ENCODE measurements at places on chromosomes 6 and 20. TPM values are rescaled to one million over a fixed set of nuclear protein-coding genes. Genes with fewer than 3 reads are reported as not detected.

Gene NT5DC1
- 45.2 TPM for total RNA-seq

Gene NMBR
- total RNA-seq = not detected

Gene MRPL18
- 86.6 TPM for total RNA-seq

Gene RSPH9
- 0.19 TPM for total RNA-seq

Gene RNF182
- total RNA-seq = 1.6 TPM

Gene SNAP91
- not detected for total RNA-seq

Gene CST5
- total RNA-seq = not detected

Gene CEP250
- 49.0 TPM for total RNA-seq

Gene SALL4
- total RNA-seq = 7.6 TPM

Gene EYS
- not detected for total RNA-seq

GRCh38 chr6:3022765-3023662 is 23.3 kb downstream of the NQO2 start:
- no peak for DNase-seq

DNA sequence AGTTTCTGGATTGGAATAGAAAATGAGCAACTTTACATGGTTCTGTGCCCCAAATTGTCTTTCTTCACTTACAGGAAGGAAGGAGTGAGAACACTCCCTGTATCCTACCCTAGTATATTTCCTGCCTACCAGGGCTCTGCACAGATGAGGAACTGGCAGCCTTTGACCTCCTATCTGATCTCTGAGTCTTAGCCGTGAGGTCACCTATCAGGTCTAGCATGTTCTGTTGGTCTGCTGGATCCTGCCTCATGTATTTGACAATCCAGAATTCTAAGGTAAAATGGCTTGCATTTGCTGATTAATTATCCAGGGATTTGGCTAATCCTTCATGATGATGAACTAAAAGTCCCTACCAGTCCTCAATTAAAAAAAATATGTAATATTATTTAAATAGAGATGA is 35.0 kb upstream of the TRAM2 start:
- no peak for DNase-seq

DNA sequence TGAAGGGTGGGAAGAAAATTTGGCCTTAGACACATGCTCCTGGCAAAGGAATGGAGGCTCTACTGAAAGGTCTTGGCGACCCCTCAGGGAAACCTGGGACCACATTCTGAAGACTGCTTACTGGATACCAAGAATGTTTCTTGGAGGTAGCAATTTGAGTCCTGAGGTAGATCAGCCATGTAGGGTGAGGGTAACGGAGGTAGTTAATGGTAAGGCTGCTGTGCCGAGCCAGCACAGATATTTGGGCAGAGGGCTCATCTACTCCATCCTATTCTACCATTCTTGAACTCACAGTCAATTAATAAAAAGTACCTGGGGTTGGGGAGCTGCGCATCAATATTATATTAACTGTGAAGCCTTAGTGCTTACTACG is 401 bp upstream of the PHF3 start:
- DNase-seq = no peak

DNA sequence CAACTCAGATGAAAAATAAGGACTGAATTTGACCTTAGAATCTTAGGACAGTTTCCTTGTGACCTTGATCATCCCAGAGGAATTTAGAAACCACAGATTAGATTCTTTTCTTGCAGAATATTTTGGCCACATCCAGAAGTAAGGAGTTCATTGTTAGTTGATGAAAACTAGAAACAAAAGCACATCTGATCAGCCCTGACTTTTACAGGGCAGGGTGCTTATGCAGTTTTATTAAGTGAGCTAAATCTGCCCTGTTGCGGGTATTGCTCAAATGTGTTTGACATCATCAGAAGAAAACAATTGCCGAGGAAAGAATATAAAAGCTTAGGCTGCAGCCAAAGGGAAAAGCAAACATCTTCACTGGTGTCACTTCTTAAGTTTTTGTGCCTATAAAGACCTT is 100.8 kb downstream of the MTFR2 start:
- DNase-seq = no peak

GRCh38 chr20:4322499-4322898 is 307.1 kb upstream of the RNF24 start:
- DNase-seq = no peak

GRCh38 chr6:79079561-79080041 is 1.5 kb upstream of the PHIP start:
- no peak for DNase-seq

DNA sequence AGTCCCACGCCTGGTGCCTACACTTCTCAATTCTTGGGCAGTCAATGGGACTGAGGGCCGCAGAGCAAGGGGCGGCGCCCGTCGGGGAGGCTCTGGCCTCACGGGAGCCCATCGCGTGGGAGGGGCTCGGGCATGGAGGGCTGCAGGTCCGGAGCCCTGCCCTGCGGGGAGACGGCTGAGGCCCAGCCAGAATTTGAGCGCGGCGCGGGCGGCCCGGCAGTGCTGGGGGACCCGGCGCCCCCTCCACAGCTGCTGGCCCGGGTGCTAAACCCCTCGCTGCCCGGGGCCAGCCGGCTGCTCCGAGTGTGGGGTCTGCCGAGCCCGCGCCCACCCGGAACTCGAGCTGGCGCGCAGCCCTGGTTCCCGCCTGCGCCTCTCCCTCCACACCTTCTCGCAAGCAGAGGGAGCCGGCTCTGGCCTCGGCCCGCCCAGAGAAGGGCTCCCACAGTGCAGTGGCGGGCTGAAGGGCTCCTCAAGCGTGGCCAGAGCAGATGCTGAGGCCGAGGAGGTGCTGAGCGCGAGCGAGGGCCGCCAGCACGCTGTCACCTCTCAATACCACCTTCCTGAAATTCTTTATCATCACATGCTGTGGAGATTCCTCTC is 58.5 kb downstream of the BAK1 start:
- DNase-seq = no peak

- no peak for DNase-seq
Measured at GRCh38 chr6:105270511-105270910, 90.7 kb upstream of the POPDC3 start.

- peak; percentile 32 for DNase-seq
Measured at GRCh38 chr6:137637121-137637520, 142.9 kb upstream of the OLIG3 start.
